Activated CD4-positive, alpha-beta memory T cell treated with anti-CD3 and anti-CD28 coated beads for 36 hours (primary cell): ENCODE measurements at places on chromosomes 5 and 9.

GRCh38 chr9:68443624-68444023, 87.2 kb downstream of the PGM5 start:
- DNase-seq: no peak

DNA sequence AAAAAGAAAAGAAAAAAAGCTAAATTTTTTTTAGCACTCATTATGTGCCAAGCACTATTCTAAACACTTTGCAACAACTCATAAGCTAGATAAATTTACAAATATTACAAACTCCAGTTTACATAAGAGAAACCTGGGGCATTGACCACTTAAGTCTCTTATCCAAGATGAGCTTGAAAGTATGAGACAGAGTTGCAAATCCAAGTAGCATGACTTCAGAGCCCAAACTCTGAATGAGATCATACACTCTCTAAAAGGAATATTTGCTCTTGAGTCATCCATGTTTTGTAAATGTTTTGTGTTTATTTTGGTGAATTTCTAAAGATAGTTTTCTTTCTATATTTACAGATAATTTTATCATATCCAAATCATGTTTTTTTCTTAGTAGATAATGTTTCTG, 4.0 kb upstream of the SHOC1 start:
- no peak for DNase-seq

DNA sequence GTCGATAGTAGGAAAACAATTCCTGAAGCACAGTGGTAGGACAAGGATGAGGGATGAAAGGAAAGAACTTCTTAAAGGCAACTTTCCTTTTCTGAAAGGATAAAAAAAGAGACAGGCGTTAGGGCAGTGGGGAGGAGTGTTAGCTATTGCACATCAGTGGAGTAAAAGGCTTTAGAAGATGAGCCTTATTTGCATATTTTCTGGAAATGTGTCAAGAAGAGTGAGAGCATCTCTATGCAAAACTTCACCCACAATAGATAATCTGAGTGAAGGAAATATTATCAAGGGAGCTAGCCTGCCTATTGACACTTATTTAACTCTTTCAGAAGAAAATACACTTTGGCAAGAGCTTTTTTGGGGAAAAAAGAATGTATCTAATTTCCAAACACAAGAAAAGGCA, 151.6 kb downstream of the MACIR start:
- DNase-seq: no peak

DNA sequence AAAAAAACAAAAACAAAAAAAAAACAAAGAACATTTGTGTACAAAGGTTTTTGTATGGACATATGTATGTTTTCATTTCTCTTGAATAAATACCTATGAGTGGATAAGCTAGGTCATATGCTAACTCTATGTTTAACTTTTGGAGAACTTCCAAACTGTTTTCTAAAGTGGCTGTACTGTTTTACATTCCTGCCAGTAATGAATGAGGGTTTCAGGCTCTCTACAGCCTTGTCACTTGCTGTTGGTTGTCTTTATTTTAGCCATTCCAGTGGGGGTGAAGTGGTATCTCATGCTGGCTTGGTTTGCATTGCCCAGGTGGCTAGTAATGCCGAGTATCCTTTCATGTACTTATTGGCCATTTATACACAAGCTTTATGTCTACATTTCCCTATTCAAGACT, 9.1 kb upstream of the TRIO start:
- no peak for DNase-seq

GRCh38 chr5:157477814-157478494, 17.9 kb downstream of the NIPAL4 start:
- no peak for DNase-seq

DNA sequence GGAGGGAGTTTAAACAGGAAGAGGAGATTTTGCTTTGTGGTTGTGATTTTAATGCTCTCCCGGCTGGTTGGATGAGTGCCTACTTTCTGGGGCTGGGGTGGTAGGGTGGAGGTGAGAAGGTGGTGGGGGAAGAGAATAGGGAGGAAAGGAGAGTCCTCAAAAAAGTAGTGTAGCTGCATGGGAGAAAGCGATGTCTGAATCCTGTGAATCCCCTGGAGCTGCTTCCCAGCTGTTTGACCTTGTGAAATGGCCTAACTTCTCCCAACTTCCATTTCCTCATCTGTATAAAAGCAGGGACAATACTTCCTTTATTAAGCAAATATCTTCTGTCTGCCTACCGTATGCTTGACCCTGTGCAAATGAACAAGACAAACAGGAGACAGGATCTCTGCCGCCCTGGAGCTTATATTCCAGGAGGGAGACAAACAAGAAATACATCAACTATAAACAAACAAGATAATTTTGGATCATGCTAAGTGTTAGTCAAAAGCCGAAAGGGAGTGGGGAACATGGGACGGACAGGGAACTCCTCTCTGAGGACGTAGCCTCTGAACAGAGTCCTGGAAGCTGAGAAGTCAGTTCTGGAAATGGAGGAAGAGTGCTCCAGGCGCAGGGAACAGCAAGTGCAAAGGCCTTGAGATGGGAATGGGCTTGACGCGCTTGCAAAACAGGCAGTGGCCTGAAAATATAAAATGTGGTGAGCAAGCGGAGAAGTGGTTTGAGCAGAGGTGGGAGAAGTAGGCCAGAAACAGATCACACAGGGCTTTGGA, 103.5 kb downstream of the SPRY4 start:
- no peak for DNase-seq

DNA sequence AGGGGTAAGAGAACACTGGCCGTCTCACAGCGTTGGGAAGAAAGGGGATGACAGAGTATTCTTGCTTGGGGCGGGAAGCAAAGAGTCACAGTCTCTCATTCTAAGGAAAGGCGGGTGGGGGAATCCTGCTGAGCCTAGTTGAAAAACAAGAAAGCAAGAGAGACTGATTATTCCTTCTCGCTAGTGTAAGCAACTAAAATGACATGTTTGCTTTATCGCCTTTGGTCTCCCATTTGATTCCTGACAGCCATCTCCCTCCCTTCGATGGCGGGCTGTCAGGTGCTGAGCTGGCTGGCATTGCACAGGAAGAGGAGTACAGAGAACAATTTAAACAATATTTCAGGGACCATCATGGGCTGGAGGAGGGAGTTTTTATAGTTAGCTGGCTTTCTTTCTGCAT, 331.3 kb downstream of the ASTN2 start:
- no peak for DNase-seq

GRCh38 chr5:132064738-132065331, 4.4 kb downstream of the IL3 start:
- peak; percentile 90 for DNase-seq

GRCh38 chr5:107426209-107426608, 244.5 kb downstream of the EFNA5 start:
- DNase-seq: no peak

GRCh38 chr5:75992753-75993152, 90.4 kb upstream of the SV2C start:
- no peak for DNase-seq

DNA sequence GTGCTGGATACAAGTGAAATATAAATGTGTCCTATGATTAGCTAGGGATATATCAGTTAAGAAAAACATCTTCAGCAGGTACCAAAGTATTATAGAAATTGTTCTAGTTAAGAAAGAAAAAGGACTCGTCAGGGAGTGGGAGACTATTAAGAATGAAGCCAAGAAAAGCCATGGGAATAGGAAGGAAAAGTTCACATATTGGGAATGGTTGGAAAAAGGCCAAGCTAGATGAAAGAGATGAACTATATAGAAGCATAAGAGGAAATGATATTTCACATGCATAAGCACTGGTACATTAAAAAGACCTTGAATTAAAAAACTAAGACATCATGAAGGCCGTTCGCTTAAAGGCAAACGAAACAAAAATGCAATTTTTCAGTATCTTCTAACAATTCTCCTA, 237.7 kb downstream of the ADAMTS6 start:
- DNase-seq: no peak

GRCh38 chr5:124660229-124661093, 86.0 kb downstream of the ZNF608 start:
- no peak for DNase-seq

DNA sequence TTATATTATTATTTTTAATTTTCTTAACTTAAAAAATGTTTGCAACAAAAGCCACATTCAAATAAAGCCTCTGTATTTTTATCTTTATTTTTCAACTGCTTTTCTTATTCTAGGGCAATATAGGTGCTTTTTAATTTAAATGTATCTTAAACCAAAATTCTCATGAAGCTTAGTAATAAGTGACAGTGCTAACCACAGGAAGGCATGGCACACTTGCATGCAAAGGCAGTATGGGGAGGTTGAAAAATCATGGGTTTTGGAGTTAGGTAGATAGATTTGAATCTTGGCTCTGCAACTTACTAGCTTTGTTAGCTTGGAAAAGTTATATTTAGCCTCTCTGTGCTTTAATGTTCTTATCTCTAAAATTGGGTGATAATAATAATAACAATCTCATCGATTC, 458.0 kb downstream of the DMAC1 start:
- no peak for DNase-seq

DNA sequence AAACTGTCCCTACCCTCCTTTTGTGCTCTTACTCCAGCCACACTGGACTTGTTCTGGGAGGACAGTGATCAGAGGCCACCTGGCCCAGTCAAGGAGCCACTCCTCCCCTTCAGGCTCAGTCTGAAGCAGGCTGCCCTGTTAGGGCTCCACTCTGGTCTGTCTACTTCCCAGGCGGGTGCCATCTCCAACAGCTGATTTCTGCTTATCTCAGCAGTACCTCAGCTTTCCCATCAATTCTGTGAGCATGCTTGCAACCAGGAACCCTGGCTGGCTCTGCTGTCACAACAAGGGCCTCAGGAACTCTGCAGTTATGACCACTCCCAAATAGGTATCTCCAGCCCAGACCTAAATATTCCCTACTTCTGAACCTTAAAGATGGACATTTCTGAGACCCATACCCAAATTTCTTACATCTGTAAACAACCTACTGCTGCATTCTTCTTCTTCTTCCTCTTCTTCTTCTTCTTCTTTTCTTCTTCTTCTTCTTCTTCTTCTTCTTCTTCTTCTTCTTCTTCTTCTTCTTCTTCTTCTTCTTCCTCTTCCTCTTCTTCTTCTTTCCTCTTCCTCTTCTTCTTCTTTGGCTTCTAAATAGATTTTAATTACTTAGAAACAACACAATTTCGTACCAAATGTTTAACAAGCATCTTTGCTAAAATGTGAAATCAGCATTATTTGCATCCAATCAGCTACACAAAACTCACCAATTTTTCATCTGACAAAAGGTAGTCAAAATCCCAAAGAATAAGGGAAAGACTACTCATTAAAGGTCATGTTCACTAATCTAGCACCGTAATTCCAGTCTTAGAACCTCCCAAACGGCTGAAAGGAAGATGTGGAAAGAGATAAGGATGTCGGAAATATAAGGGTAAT, 13.6 kb upstream of the SLC22A4 start:
- no peak for DNase-seq

- DNase-seq: no peak
These were observed 188.0 kb upstream of the GHR start for GRCh38 chr5:42235241-42235640.

GRCh38 chr5:162248107-162248713, 180.6 kb downstream of the GABRG2 start:
- DNase-seq: no peak
